ENCODE measurements at places on chromosomes 1 and 21.
A peak's percentile ranks its signal among the peaks of the same experiment; 100 is the strongest.

DNA sequence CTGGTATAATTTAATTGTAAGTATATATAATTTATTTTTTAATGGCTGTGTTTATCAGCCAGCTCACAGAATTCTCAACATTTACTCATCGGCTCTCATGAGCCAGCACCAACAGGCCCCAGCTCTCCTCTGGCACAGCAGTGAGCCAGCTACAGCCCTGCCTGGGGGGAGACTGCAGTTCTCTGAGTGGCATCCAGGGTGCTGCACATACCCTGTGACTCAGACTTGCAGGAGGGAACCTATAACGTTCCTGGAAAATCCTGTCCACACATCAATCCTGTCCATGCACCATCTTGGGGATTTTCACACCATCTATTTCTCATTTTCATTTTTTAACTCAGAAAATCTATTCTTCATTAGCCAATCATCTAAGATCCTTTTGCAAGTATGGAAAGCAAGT is 36.5 kb downstream of the FHAD1 start:
- DNase-seq: no peak

GRCh38 chr21:42704861-42705260 is 51.4 kb downstream of the PDE9A start:
- no peak for DNase-seq

DNA sequence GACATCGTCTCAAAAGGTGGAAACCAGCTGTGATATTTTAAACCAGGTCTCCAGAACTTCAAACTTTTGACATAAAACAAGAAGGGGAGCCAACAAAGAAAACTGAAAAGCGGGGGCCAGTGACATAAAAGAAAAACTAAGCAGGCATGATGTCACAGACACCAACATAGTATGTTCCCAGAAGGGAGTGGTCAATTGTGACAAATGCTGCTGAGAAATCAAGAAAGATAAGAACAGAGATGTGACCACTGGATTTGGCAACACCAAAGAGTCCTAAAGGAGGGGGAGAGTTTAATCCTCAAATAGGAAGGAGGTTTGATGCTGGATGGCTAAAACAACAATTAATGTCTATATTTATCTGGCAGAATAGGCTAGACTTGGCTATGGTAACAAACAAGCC is 2.3 kb upstream of the RNF19B start:
- DNase-seq: no peak

DNA sequence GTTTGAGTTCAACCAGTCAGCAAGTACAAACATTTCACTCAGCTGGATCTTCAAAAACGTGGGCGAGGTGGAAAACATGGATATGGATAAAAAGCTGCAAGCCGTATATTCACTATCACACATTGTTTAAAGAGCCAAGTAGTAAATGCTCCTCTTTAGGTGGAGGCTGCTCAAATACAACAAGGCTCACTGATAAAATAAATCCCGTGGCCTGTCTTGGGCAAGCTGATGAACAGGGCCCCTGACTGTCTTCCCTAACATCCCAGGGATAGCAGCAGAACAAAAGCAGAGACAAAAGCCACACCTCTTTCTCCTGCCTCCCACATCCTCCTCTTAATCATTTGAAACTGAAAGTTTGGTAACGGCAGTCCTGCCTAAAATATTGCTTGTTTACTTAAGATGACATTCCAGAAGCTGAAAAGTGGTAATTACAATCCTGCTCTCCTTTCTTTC is 357.7 kb downstream of the TTLL7 start:
- DNase-seq: no peak

- no peak for DNase-seq
Observed at GRCh38 chr1:209585197-209585596, 1.7 kb downstream of the CAMK1G start.

DNA sequence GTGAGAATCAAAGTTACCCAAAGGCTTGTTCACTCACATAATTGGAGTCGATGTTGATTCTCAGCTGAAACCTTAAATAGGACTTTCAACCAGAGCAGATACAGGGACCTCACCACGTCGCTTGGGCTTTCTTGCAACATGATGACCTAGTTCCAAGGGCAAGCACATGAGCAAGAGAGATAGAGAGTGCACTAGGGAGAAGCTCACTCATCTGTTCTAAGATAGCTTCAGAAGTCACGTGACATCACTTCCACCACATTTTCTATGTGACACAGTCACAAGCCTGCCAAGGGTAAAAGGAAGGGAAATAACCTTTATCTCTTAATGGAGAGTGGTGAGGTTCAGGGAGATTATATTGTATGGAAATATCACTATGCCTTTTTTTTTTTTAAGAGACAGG is 470.1 kb upstream of the PLXNA2 start:
- DNase-seq: no peak

DNA sequence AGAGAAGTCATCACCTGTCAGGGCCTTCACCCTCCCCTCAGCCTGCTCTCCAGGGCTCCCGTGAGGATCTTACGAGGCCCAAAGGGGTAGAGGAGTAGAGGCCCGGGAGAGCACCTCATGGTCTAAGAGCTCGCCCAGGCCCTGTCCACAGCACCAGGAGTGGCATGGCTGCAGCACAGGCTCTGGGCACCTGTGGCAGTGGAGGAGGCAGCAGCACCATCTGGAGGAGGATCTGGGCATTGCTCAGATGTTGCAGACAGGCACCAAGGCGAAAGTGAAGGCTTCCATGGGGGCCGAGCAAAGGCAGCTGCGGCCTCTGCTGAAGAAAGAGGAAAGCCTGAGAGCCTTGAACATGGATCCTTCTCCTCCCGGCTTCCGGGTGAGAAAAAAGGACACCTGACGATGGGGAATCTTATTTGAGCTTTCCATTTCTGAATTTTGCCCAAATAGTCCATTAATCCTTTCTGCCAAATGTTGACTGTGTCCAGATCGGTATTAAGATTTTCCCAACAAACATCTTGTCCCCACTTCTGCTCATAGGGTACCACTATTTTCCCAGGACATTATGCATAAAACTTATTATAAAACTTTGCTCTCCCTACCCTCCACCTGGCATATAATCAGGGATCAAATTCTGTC is 604.7 kb downstream of the PTPRC start:
- peak; percentile 65 for DNase-seq
